ENCODE measurements at places on chromosomes 5 and 9.

DNA sequence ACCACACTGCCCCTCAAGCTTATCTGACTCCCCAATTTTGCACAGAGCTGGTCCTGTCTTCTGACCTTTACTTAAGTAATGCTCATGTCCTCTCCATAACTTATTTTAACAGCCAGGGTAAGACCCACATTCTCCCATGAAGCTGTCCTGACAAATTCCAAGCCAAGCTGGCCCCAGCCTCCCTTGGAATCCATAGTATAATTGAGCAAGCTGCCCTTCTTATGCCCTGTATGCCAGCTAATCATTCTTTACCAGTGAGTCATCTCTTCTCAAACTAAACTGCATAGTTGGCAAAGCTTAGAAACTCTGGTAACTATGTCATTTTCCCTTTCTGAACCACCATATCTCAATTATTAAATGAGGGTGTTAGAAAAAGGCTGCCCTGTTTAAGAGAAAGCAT lies 92.4 kb downstream of the NFIB start:
- no peak for DNase-seq

DNA sequence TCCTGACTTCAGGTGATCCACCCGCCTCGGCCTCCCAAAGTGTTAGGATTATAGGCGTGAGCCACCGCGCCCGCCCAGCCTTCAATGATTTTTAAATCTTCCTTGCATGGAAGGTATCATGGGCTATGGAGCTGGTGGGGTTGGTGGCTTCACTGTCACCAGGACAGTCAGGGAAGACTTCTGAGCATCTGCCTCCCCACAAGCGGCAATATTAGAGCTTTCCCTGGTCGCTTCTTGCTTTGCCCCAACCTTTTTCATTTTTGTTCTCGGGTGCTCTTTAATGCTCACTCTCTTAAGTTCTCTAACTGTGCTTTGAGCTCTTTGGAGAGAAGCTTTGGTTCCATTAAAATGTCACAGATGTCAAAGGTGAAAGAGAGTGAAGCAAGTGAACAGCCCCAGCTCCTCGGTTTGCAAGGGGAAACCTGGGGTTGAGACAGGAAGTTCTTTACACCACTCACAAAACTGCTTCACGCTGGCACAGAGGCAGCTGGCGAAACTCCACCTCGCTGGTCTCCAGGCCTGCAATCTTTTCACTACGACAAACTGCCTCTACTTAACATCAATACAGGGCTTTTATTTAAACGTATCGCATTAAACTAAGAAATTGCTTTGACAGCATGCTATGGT lies 142.5 kb upstream of the RETREG1 start:
- no peak for DNase-seq

- no peak for DNase-seq
These were observed 49.1 kb downstream of the SUSD1 start for GRCh38 chr9:112125951-112126388.

GRCh38 chr5:109364977-109365376 lies 44.8 kb downstream of the PJA2 start:
- DNase-seq, result no peak

DNA sequence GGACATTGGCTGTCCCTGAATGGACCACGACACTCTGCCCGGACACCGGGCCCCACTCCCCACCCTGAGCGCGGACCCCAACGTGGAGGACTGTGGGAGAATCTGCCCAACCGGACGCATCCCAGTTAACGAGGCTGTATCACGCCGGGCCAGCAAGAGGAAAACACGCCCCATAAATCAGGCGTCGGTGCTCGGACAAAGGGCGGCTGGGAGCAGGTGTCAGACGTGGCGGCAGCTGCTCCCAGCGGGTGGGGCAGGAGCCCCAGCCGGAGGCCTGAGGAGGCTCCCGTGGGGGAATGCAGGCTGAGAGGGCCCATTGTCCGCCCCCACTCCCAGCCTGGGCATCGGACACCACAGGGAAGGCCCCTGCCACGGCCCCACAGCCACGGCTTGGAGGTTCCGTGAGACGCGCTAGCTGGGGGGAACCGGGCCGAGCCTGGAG lies 19.2 kb downstream of the NOTCH1 start:
- no peak for DNase-seq

- DNase-seq, result no peak
These were observed 72.0 kb upstream of the CKMT2 start for GRCh38 chr5:81161012-81161601.

- no peak for DNase-seq
These were observed 7.9 kb upstream of the SYK start for GRCh38 chr9:90793729-90794128.

GRCh38 chr5:139043157-139043905 lies 154.8 kb downstream of the SIL1 start:
- no peak for DNase-seq

DNA sequence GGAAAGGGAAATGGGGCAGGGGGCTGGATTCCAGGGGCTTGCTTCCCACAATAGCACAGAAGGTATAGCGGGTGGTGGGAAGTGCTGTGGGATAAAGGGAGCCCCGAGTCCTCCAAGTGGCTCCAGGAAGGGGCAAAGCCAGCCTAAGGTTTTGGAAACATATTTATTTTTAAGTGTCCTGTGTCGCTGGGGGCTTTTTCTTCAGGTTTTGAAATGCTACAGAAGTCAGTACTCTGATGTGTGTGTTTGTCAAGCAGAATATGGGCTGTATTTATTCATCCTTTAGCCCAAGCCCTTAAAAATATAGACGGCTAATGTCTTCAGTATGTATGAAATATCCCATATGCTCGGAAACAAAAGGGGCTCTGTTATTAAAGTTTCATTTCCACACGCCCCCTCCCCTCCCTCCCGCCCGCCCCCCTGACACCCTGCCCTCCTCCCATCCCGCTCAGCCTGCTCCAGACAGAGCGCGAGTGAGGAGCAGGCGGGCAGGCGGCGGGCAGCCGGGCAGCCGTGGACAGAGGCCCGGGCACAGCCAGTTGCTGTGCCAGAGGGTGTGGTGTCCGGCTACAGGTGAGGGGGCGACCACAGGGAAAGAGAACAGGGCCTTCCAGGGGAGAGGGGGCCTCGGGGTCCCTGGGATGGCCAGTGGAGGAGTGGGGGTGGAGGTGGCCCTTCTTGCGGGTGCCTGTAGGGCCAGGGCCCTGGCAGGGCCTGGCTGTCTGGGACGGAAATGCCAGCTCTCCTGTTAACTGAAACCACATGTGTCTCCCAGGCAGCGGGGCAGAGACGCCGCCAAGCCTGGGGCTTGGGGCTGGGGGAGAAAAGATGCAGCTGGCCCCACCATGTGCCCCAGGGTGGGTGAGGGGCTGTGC lies 39.6 kb upstream of the SYNPO start:
- no peak for DNase-seq

- DNase-seq, result no peak
These were observed 92.0 kb downstream of the TMEM232 start for GRCh38 chr5:110634475-110634874.
